Stimulated activated CD4-positive, alpha-beta T cell treated with anti-CD3 and anti-CD28 coated beads, Interleukin-2, amount 100 ng/mL, for 48 hours (primary cell): ENCODE measurements at places on chromosomes 7 and 10.

DNA sequence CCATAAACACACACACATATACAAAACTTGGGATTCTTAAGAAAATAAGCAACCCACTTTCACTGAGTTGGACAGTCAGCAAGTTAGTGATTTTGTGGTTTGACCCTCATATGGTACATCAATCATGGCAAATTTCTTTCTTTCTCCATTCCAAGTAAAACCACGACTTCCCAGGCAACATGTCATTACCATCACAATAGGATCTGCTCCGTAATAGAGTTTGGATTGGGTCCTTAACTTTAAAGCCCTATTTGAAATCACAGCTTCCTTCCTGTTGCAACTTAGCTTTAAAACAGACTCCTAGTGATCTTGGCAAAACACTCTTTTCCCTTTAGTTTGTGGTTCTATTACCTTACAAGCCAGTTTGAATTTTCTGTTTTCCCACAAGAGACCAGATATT is 483.6 kb downstream of the INHBA start:
- DNase-seq, result no peak

DNA sequence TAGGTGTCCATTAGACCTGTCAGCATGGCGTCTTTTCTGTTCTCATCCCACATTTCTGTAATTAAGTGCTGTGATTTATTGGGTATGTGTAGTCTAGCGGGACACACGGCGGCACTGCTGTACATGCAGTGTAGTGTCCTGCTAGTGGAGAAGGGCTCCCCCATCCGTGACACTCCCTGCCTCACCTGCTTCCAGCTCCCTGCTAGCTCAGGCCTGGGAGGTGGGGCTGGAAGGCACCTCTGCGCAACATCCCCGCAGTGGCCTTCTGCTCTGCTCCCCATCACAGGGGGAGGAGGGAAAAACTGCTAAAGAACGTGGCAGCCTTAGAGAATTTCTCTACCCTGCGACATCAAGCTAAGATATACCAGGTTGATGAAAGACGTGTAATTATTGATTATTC is 19.5 kb downstream of the SEPHS1 start:
- DNase-seq, result no peak

GRCh38 chr10:106982268-106982667 is 182.2 kb downstream of the SORCS1 start:
- DNase-seq, result no peak

DNA sequence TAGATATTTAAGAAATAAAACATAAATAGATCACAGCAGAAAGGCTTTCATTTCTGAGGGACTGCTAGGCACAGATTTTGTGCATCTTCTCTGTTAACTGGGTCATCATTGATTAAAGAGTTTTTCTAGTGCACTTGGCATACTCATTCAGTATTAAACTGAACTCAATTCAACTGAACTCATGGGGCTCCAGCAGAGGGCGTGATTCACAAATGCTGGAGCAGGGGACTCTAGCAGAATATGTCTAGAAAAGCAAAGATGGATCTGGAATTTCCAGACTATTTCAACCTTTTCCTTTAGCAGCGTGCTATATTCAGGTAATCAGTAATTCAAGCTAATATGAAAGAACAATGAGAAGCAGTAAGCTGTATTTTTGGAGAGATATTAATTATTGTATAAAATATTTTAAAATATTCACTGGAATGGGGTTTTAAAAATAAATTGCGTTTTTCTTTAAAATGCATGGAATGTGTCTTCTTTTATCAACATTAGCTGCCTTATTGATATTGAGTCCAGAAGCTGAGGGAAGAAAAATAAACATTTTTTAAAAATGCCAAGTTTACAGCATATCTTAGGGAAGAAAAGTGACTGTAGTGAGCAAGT is 296.8 kb upstream of the CACNA2D1 start:
- no peak for DNase-seq

GRCh38 chr10:77603534-77603927 is 34.1 kb downstream of the KCNMA1 start:
- DNase-seq, result no peak

DNA sequence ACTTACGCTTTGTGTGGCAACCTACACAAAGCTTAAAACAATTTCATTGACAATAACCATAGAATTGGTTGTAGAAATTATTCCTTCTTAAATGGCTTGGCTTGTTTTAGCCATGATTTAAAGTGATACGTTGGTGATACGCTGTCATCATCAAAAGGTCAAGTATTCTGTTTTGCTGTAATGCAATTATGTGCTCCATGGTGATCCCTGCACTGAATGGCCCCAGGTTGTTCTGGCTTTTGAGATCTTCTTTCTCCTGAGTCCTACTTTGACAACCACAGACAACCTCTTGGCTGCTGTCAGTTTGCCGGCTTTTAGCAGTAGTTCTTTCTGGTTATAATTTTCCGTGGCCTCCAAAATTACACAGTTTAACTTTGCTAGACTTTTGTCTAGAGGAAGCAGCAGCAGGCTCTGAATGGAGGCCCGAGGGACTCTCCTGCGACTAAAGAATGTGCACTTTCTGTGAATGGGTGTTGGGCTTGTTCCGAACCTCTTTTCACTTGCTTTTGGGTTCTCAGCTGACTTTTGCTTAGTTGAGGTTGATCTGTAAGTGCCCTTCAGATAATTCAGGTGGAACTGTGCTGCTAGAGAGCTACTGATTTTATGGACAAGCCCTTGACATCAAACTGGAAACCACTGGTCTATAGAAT is 104.7 kb downstream of the TMEM178B start:
- DNase-seq, result no peak

DNA sequence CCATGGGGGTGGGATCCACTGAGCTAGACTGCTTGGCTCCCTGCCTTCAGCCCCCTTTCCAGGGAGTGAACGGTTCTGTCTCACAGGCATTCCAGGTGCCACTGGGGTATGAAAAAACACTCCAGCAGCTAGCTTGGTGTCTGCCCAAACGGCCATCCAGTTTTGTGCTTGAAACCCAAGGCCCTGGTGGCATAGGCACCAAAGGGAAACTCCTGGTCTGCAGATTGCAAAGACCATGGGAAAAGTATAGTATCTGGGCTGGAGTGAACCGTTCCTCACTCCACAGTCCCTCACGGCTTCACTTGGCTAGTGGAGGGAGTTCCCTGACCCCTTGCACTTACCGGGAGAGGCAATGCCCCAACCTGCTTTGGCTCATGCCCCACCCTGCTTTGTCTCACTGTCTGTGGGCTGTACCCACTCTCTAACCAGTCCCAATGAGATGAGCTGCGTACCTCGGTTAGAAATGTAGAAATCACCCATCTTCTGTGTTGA is 62.7 kb downstream of the PPP1R9A start:
- DNase-seq, result no peak

GRCh38 chr7:73850781-73851207 is 8.5 kb upstream of the METTL27 start:
- no peak for DNase-seq

DNA sequence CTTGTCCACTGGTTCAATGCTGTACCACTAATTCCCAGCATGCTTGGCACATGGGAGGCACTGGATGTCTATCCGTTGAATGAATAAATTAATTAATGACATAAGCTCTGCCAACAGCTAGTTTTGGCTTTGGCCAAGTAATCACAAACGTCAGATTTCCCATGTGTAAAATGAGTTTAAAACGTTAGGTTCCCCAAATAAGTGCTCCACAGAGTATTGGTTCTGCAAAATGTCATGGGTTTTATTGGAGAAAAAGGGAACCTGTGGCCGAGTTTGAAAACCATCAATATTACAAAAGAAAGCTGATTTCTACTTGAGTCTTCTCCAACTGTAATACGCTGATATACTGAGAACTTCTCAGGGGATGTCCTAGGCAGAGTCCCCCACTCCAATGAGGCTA is 23.2 kb downstream of the ELMO1 start:
- DNase-seq, result no peak

GRCh38 chr10:13734151-13734550 is 147.4 kb downstream of the PRPF18 start:
- no peak for DNase-seq

DNA sequence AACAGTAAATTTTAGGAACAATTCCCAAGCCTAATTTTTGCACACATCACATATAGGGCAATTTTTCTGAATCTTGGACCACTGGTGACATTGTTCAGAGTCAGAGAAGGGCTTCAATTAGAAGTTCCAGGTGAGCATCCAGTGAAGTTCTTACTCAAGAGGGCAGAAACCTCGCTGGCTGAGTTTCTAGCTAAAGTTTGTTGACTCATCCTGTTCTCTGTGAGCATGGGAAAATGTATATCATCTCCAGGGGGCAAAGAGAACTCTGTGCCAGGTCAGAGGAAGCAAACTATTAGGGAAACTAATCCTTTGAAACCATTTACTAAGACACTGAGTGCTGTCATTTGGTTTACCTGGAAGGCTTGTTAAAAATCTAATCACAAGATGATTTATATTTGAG is 695.6 kb upstream of the IGFBP3 start:
- no peak for DNase-seq

- DNase-seq, result no peak
Measured at GRCh38 chr10:65377687-65378086, 1548.1 kb upstream of the LRRTM3 start.

GRCh38 chr7:55427800-55428199 is 62.7 kb downstream of the LANCL2 start:
- DNase-seq, result no peak

GRCh38 chr10:62981096-62981495 is 152.0 kb upstream of the NRBF2 start:
- DNase-seq, result no peak

GRCh38 chr7:116582806-116583444 is 58.1 kb downstream of the CAV1 start:
- no peak for DNase-seq

- DNase-seq, result no peak
Measured at GRCh38 chr7:125559921-125560320, 630.3 kb upstream of the POT1 start.

- DNase-seq, result no peak
Measured at GRCh38 chr7:105105579-105105978, 91.6 kb downstream of the KMT2E start.

- no peak for DNase-seq
Measured at GRCh38 chr7:121519548-121520521, 123.7 kb upstream of the FAM3C start.

DNA sequence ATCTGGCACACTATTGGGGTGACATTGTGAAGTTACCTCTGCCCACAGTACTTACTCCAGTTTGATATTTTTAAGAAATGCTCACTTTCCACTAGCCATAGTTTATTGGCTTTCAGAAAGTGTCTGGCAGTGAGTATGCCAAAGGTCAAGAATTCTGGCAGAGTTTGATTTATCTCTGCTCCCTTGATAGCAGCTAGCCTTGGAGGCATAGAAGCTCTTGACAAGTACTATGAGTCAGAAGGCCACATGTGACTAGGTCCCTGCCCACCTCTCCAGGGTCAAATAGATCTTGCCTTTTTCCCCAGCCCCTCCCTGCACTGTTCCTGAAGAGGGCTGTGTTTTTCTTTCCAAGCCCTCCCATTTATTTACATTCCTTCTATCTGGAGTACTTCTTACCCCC is 202.2 kb downstream of the AUTS2 start:
- DNase-seq, result no peak

DNA sequence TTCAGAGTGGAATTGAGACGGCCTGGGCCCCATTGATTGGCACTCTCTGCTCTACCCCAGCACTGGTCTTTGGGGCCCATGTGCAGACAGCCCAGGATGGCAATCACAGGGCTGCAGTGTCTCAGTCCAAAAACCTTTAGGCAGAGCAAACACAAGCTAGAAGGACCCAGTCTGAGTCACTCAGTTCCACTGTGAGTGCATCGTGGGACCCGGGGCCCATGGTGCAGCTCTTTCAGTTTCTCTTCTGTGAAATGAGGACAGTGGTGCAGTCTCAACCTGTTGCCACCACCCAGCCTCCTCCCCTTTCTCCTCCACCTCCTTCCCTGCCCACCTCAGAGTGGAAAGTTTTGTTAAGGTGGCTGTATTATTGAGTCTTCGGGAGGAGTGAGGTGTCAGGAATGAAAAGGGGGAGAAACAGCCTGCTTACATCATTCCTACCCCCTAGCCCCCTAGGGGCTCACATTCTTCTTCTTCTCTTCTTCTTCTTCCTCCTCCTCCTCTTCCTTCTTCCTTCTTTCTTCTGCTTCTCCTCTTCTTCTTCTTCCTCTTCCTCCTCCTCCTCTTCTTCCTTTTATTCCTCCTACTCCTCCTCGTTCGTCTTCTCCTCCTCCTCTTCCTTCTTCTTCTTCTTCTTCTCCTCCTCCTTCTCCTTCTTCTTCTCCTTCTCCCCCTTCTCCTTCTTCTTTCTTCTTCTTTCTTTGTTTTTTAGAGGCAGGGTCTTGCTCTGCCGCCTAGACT is 19.5 kb upstream of the CARD11 start:
- peak; percentile 65 for DNase-seq

GRCh38 chr7:155813546-155814315 is 1.5 kb upstream of the SHH start:
- no peak for DNase-seq

DNA sequence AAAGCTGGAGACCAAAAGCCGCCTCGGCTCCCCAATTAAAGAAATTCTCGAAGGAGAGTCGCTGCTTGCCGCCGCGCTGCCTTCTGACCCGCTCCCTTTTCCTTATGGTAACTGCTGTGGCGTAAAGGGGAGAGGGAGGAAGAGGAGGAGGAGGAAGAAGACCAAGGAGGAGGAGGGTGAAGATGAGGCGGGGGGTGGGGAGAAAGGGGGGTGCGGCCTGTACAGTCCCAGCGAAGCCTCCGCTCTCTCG is 388 bp downstream of the CNOT4 start:
- DNase-seq, result no peak

DNA sequence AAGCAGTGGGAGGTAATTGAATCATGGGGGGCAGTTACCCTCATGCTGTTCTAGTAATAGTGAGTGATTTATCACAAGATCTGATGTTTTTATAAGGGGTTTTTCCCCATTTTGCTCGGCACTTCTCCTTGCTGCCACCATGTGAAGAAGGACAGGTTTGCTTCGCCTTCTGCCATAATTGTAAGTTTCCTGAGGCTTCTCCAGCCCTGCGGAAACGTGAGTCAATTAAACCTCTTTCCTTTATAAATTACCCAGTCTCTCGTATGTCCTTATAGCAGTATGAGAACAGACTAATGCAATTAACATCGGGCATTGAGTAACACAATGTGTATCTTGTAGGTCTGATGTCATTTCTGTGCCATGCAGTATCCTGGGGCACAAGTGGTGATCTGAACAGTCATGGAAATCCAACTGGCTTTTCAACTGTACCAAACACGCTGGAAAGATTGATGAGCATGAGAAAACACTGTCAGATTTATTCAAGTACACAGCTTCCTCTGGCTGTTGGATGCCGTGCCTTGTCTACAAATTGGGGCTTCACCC is 208.6 kb upstream of the KIAA1217 start:
- no peak for DNase-seq

GRCh38 chr10:17227367-17228090 is 512 bp upstream of the VIM start:
- DNase-seq, result no peak

GRCh38 chr10:51159841-51160240 is 85.6 kb downstream of the PRKG1 start:
- no peak for DNase-seq

- no peak for DNase-seq
Measured at GRCh38 chr10:17651896-17652295, 7.9 kb downstream of the STAM start.

DNA sequence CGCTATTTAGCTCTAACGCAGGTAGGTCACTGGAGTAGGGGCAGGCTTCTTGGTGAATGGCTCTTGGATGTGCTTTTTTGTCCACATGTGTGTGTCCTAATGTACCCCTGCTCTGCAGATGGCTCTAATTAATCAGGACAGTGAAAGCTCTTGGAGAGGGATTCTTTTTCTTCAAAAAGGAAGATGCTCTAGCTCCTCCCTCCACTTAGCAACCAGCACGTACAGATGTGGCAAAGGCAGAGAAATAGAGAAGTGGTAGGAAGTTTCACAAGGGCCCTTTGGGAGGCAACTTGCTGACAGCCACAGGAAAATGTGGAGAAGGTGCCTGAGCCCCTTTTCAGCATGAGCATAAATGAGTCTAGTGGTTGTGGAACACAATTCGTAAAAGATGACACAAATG is 221.7 kb downstream of the PLXNA4 start:
- no peak for DNase-seq
